ENCODE measurements at places on chromosomes 1 and 21.
A peak's percentile ranks its signal among the peaks of the same experiment; 100 is the strongest.

- no peak for DNase-seq
These were observed 81.1 kb downstream of the SIK1 start for GRCh38 chr21:43345746-43346409.

DNA sequence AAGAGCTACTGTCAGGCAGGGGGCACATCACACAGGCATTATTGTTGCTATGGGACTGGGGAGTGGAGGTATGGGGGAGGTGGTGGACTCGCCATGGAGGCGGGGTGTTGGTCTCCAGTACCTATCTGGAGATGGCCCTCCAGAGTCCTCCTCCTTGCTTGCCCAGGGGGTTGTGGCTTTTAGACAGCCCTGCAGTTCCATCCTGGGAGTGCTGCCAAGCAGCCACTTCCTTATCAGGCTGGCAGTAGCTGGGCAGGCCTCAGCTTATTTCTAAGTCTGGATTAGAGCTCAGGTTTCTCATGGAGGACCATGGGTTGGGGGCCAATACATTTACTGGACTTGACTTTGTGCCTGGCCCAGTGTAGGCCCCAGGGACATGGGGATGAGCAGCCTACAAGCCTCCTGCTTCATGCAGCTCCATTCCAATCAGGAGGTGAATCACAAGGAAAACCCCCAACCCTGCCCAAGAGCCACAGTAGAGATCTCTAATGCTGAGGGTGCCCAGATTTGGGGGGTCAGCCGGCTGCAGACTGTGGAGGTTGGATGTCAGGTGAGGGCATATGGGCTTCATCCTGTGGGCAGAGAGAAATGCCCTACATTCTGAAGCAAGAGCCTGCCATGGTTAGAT lies 210.7 kb upstream of the EDN2 start:
- no peak for DNase-seq

- DNase-seq, result peak; percentile 69
These were observed 35.2 kb downstream of the SPEN start for GRCh38 chr1:15882665-15883064.

DNA sequence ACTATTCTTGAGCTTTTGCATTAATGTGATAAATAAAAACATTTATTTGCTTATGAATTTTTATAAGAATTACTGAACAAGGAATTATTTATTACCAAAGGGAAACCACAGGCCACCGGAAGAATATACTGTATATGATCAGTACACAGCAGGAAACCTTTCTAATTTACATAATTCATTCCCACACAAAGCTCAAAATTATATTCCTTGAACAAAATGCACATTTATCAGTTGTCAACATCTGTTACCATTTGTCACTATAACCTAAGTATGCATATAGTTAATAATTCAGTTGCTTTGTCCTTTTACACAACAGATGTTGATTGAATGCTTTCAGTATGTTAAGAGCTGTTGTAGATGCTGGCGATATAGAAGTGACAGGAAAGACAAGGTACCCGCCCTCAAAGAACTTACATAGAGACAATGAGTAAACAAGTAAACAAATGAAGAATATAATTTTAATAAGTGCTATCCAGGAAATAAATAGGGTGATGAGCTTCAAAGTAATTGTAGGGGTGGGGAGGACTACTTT lies 27.2 kb downstream of the VPS45 start:
- no peak for DNase-seq

DNA sequence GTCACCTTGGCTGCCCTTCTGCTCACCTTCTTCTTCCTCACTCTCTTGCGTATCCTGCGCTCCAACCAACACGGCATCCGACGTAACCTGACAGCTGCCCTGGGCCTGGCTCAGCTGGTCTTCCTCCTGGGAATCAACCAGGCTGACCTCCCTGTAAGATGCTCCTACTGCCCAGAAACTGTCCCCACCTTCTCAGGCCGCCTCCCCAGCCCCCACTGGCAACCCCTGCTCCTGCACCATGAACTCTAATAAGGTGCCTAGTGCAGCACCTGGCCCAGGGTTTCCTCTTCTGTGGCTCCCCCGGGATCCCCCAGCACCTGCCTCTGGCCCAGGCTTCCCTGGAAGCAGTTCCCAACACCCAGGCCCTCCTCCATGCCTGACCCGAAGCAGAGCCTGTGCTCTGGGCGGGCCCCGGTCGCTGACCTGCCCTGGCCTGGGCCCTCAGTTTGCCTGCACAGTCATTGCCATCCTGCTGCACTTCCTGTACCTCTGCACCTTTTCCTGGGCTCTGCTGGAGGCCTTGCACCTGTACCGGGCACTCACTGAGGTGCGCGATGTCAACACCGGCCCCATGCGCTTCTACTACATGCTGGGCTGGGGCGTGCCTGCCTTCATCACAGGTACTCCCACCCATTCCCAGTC lies 12.8 kb downstream of the PSRC1 start:
- DNase-seq, result no peak

GRCh38 chr1:199751962-199752687 lies 275.4 kb upstream of the NR5A2 start:
- no peak for DNase-seq

DNA sequence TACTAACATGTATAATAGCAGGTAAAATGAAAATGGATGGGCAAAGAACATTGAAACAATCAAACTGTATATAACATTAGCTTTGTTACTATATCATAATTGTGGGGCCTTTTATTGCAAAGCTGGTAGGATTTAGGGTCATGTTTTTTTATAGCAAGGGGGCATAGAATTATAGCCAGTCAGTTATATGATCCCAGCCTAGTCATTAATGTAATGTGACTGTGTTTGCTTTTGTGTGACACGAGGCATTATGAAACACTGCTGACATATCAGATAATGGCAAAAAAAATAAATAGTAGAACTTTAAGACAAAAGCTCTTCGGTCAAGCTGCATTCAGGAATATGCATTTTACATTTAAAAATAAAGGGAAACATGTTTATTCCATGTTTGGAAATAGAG lies 81.3 kb upstream of the ZNF281 start:
- DNase-seq, result no peak

DNA sequence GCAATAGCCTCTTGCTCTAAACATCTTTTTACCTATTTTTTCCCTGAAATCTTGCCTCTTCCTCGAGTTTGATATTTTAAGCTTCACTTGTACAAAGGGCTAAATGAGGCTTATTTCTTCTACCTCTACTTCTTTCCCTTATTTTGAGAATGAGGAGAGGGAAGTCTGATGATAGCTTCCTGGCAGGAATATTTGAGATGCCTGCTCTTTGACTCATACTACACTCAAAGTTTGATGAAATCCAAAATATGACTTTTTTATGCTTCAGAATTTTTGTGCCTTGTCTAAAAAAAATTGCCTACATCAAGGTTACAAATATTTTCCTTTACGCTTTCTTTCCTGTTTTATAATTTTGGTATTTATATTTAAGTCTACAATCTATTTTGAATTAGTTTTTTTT lies 624.4 kb upstream of the PLXNA2 start:
- DNase-seq, result no peak

GRCh38 chr1:25875856-25876692 lies 566 bp upstream of the PAQR7 start:
- no peak for DNase-seq

DNA sequence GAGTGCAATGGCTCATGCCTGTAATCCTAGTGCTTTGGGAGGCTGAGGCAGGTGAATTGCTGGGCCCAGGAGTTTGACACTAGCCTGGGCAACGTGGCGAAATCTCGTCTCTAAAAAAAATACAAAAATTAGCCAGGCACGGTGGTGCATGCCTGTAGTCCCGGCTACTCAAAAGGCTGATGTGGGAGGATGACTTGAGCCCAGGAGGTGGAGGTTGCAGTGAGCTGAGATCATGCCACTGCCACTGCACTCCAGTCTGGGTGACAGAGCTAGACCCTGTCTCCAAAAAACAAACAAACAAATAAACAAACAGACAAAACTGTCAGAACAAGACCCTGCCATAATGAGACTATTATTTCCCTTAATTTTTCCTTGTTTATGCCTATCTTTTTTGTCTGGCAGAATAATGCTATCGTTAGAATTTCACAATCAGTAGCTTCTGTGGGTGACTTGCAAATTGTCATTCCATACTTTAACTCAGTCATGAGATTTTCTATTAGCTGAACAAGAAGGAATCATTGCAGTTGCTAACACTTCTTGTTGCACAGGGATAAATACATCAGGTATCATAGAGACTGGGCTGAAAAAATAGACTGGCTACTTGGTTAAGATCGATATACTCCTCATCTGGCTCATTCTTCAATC lies 7.5 kb upstream of the THEM4 start:
- no peak for DNase-seq

- DNase-seq, result no peak
These were observed 105.6 kb upstream of the GCLM start for GRCh38 chr1:94014635-94015488.

DNA sequence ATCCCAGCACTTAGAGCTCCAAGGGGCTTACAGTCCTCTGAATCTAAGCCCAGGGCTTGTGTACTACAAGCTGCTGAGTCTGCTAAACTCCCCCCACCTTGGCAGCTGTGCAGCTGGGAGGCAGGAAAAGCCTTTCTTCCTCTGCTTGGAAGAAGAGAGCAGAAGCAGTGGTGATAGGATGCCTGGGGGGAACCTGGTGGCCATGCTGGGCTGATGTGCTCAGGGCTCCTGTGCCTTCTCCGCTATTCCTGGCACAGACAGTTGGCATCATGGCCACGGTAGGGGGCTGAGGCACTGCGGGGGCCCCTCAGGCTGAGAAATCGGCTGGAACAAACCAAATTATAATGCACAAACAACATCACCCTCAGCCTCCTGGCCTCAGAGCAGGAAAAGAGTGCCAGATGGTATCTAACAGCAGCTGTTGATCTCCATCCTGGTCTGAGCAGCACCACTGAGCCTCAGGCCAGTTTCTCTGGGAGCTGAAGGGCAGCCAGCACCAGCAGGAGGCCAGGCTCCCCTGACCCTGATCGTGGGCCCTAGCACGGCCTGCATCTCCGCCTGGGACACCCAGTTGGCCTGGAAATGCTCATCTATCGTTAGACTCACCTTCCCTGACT lies 35.8 kb downstream of the ECE1 start:
- DNase-seq, result no peak

DNA sequence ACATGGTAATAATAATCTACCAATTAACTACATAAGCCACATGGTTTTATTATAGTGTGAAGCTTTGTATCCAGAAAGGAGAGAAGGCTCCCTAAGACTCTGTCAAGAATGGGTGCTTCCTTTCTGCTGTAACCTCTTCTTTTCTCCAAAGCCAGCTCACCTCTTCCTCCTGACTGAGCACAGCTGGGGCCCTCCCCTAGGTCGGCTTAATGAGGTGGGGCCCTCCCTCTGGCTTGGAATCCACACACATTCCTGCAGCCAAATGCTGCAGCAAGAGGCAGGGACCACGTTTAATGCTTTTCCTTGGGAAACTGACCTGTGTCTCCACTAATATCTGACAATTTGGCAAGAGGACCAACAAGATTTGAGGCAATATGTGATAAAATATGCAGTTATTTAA lies 94.8 kb downstream of the DSCAM start:
- DNase-seq, result no peak

- DNase-seq, result no peak
These were observed 38.2 kb downstream of the H3-3A start for GRCh38 chr1:226100436-226101391.

DNA sequence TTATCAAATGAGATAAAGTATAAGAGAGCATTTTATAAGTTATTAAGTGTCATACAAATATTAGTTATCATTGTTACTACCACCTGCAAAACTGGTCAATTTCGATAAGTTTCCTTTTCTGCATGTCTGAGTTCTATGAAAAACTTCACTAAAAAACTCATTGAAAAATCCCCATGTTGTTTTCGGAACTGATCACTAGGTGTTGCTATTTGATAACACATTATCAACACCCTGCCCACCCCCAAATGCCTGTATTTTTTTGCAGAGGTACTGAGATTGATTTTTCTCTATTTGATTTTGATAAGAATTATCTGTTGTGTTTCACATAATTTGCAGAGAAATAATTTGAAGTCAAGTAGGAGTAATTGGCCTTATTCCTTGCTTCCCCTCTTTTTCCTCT lies 22.1 kb upstream of the DISP1 start:
- DNase-seq, result no peak

GRCh38 chr1:145994391-145995120 lies 1.8 kb downstream of the TXNIP start:
- no peak for DNase-seq

- no peak for DNase-seq
These were observed 405.7 kb upstream of the NCAM2 start for GRCh38 chr21:20592463-20592862.

Measured in activated B cell treated with CpG ODN at 0.5 μM for 24 hours (primary cell).